ENCODE measurements at places on chromosomes 2 and 18. TPM values are rescaled to one million over a fixed set of nuclear protein-coding genes. Genes with fewer than 3 reads are reported as not detected.

Gene SPATA3
- not detected for total RNA-seq

DNA sequence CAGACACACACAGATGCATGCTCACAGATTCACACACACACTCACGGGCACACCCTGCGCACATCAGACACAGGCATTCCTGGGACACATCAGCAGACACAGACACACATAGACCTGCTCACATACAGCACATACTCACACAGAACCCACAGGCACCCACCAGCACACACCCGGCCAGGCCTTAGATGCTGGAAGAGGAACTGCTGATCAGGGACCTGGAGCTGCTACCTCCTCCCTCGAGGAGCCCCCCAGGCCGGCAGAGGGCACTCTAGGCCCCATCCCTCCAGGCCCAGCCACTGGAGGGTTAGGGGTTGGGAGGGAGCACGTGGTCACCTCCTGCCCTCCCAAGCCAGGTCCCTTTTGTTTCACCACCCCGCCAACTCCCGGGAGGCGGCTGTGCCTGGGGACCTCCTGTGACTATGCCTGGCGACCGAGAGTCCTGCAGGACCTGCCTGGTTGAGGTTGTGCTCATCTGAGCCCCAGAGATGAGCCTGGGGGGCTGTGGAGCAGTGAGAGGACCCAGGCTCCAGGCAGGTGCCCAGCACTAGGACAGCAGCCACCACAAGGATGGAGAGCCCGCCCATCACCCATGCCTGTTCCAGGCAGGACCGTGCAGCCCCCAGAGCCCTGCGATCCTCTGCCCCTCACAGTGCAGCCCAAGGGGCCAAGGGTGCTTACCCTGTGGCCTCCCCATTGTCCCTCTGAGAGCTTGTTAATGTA lies 21.0 kb upstream of the PTMA start:
- peak; percentile 75 for DNase-seq

GRCh38 chr2:113963965-113964364 lies 74.1 kb downstream of the ACTR3 start:
- no peak for DNase-seq

Gene PPP1R7
- total RNA-seq, result 28.6 TPM

DNA sequence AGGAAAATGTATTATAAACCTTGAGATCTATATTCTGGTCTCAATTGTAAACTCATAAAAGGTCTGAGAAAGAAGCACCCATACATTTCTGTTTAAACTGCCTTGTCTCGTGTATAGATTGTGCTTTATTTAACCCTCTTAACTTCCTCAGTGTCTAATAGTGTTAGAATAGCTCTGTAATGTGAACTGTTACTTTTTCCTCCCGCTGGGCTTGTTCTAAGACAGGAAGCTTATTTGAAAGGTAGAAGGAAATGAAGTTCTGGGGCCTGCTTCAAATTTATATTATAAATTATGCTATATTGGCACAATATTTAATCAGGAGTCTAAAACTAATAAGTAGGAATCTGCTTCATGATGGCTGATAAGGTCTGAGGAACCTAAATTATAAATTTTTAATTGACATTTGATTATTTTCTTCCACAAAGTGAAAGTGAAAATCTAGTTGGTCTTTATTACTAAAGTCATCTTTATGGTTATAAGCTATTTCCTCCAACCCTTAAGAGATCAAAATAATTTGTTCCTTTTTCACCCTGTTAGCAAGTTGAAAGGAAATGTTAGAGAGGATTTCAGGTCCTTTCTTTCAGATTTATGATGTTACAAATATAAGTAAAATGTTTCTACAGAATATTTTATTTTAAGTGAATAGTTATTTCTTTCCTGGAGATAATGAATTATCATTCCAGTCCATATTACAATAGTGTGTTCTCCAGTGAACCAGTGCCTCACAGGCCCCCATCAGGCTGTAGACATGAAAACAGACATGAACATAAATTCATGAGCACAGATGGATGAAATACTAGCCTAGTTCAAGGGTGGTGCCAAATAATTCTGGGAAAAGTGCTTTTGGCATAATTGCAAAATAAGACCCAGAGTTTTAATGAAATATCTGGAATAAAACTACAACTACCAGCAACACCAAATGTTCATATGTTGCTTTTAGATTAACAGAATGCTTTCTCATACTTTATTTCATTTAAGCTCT lies 7.9 kb downstream of the MFSD6 start:
- no peak for DNase-seq

DNA sequence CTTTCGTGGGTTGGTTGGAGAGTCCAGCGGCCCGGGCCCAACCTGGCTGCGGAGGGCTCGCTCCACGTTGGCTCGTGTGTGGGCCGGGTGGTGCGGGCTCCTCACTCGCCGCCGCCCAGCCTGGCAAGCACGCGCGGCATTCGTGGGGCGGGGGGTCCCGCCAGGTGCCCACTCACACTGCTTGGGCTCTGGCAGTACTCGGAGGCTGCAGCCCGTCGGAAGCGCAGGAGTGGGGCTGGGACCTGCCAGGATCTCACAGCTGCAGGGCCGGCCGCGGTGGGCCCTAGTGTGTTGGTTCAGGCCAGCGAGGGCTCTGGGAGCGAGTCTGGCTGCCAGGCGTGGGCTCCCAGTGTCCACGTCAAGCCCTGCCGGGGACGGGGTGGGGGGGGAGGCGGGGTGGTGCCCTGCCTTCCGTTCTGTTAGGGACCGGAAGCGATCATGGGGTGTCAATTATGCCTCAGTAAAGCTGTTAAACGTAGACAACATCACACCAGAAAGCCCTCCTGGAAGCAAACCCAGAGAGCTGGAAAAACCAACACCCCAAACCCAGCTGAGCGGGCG lies 1.0 kb upstream of the HS6ST1 start:
- DNase-seq, result peak; percentile 14
